Stimulated activated CD4-positive, alpha-beta T cell treated with anti-CD3 and anti-CD28 coated beads, Interleukin-1b, Interleukin-23, amount 100 ng/mL, for 1 hour (primary cell): ENCODE measurements at places on chromosomes 11 and 22.

GRCh38 chr11:100663583-100663982 is 23.5 kb upstream of the ARHGAP42 start:
- no peak for DNase-seq

DNA sequence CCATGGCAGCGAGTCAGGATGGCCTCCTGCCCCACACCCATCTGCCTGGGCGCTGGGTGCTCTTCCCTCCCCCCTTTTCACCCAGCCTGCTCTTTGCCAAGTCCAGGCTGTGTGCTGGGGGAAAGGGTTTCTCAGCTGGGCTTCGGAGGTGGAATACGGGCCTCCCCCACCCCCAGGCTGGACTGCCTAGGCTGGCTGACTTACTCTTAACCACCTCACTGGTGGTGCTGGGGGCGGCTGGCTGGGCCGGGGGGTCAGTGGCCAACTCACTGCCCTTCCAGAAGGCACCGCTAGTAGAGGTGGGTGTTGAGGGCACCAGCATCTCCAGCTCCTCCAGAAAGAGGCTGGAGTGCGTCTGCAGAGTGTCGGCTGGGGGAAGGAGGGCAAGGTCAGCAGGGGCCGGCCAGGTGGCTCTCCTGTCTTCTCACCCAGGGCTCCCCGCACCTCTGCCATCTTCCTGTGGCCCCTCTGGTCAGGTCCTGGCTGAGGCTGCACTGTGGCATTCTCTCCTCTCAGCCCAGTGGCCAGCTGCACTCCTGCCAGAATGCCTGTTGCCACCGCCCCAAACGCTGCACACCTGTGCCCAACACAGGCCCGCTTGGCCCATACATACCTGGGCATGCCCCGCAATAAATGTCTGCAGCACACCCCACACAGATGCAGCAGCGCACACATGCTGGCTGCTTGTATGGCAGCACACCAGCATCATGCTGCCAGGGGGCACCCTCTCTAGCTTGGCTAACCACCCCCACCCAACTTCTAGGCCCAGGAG is 9.7 kb downstream of the PITPNM1 start:
- no peak for DNase-seq

- DNase-seq = no peak
Measured at GRCh38 chr22:49737101-49737551, 90.5 kb downstream of the BRD1 start.

- no peak for DNase-seq
Measured at GRCh38 chr11:8289492-8289918, 25.8 kb upstream of the LMO1 start.

GRCh38 chr22:20775342-20775895 is 1.5 kb downstream of the SERPIND1 start:
- DNase-seq = no peak

DNA sequence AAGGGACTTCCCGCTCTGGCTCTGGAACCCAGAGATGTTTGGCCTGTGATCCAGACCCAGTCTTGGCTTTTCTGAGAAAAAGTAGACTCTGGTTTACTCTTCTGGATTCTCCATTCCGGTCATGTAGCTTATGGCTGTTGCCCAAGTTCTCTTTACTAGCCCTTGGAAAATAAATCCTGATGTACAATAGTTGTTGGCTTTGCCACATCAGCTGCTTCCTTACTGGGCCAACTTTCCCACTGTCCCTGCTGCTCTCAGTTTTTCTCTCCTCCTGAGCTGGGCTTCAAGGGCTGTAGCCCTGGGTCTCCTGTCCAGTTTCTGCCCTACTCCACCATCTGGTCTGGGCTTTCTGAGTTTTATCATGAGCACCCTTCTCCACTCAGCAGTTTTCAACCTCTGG is 12.5 kb downstream of the PATZ1 start:
- DNase-seq = no peak

- no peak for DNase-seq
Measured at GRCh38 chr11:7638710-7639642, 34.3 kb downstream of the CYB5R2 start.

GRCh38 chr11:131195661-131196517 is 174.5 kb upstream of the NTM start:
- DNase-seq = no peak

GRCh38 chr11:129969920-129970319 is 32.7 kb downstream of the PRDM10 start:
- DNase-seq = no peak

GRCh38 chr11:1471736-1472135 is 14.8 kb downstream of the MOB2 start:
- no peak for DNase-seq

GRCh38 chr11:13868710-13869397 is 93.7 kb upstream of the SPON1 start:
- DNase-seq = no peak

DNA sequence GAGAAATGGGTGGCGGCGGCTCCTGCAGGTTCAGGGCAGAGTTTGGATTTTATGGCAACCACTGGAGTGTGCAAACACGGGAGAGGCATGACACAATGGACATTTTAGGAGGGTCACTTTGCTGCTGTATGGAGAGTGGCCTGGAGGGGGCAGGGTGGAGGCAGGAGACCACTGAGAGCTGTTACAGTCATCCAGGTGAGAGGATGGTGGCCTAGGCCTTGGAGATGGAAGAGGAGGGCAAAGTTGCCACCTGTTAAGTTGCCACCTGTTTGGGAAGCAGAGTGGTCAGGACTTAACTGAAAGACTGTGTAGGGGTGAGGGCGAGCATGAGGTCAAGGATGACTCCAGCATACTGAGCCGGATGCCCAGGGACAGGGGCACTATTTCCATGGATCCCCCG is 2.3 kb upstream of the RAD9A start:
- no peak for DNase-seq

- DNase-seq = no peak
Measured at GRCh38 chr11:109512249-109512648, 90.3 kb downstream of the C11orf87 start.

DNA sequence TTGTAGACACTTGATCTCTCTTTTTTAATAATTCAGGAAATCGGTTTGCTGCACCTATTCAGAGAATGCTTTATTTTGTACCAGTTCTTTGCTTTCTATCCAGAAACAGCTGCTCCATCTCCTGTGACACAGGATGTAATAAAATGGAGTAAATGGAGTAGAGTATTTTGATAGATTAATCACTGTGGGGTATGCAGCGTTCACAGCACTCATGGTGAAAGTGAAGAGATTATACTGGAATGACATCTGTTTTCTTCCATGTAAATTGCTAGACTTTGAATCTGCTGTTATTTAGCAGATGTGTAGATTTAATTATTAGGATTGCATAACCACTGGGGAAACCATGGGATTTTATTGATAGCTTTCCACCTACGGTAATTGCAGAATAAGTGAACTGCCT is 227.3 kb upstream of the ARHGAP42 start:
- DNase-seq = no peak

DNA sequence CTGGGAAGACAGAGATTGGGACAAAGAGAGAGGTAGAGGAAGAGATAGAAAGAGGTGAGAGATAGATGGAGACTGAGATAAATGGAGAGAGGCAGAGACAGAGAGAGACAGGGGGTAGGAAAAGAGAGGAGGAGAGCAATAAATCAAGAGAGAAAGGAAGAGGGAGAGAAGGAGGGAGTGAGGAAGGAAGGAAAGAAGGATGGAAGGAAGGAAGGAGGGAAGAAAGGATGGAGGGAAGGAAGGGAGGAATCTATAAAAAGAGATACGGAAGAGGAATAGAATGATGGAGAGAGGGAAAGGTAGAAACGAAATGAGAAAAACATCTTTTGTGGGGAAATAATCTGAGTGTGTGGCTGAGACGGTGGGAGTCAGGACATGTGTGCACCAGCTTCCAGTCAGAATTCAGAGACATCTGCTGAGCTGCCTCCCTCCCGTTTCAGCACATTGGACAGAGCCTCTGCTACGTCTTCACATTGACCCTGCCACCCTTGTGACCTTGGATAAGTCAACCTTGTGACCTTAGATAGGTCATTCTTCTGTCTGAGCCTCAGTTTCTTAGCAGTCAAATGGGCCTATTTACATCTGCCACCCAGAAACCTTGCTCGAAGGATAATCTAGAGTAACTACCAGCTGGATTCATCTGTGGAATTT is 417.8 kb downstream of the MIAT start:
- DNase-seq = no peak

DNA sequence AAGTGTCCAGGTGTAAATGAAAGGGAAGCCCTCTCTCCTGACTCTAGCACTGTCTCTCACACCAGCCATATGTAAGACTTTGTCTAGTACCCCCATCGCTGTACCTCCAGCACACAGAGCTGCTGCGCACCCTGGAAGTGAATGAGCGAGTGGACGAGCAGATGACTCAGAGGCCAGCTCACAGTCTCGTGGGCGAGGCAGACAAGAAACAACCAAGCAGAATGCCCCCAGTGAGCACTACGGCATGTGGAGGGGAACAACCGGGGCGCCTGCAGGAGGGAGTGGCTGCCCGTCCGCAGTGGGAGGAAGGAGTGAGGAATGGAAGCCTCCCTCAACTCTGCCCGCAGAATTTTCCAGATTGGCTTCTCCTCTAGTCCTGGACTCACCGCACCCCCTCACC is 46.4 kb downstream of the MCM5 start:
- no peak for DNase-seq

DNA sequence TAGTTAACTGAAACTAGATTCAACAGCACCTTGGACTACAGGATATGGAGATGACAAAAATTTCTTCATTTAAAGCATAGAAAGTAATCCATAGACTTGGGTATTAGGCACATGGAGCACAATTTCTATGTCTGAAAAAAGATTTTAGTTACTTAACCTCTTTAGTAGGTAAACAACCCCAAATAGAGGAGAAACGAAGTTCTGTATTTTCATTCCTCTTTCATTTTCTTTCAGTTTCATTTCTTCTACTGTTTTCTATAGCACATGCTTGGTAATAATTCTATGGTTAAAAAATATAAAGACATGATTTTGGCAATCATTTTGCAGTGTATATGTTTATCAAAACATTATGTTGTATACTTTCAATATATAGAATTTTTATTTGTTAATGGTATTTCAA is 99.5 kb downstream of the CASP12 start:
- DNase-seq = no peak

- DNase-seq = no peak
Measured at GRCh38 chr11:26844963-26845362, 123.1 kb upstream of the SLC5A12 start.

- DNase-seq = no peak
Measured at GRCh38 chr11:61968758-61969390, 1.4 kb upstream of the FTH1 start.

DNA sequence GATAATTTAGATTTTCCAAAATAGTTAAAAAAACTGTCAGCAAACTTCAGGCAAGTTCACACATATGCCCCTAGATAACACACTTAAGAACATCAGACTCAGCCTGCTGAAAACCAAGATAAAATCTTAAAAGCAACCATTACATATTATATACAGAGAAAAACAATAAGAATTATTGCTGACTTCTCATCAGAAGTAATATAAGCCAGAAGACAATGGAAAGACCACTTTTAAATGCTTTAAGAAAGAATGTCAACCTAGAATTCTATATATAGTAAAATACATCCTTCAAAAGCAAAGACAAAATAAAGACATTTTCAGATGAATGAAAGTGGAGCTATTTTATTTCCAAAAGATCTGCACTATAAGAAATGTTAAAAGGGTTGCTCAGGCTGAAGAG is 37.8 kb upstream of the SC5D start:
- DNase-seq = no peak

DNA sequence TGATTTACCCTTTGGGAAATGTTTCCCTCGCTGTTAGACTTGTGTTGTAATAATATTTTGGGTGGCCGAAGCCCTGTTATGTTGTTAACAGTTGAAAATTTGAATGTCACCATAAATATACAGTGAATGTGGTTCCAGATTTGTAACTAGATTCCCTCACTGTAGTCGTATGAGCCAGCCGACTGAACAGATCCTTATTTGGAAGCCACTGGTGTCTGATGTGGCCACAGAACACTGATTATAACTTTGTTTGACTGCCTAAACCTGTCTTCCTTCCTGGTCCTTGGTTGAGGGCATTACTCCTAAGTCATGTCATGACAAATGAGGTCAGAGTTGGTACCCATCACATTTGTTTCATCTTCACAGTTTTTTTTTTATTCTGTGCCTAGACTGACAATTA is 45.4 kb downstream of the YAP1 start:
- DNase-seq = no peak

DNA sequence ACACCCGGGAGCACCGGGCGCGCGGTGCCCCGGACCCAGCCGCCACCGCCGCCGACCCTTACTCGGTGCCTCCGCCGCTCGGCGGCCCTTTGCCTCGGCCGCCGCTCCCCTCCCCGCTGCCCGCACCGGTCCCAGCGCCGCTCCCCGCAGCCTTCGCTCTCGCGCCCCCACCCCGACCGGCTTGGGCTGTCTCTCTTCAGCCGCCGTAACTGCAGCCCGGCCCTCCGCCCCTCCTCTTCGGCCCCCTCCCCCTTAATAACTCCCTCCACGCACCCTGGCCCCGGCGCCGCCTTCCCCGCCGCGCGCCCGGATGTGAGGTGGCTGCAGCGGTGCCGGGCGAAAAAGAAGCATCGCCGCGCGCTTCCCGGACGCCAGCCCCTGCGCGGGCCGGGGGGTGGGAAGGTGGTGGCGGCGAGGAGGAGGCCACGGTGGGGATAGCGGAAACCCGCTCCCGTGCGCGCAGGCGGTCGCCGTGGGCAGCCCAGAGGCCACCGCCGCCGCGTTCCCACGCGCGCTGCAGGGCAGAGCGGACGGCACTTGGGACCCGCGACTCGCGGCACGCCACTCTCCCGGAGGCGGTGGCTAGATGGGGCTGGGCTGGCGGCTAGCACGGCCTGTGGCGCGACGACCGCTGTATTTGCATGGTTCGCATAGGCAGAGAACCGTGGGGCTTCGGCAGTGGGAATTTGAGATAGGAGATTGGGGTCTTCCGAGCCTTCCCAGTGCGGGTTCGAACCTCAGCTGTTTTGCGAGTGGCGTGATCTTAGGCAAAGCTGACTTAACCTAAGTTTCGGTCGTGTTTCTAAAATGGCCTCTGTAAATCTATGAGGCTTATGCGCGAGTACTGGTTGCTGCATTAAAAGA is at the start of gene EIF4ENIF1:
EIF4ENIF1 (minus strand) TSS at position 211 of the 864 bp plus-strand sequence. CDS start 1,124 bp downstream, outside the sequence.
- peak; percentile 73 for DNase-seq

DNA sequence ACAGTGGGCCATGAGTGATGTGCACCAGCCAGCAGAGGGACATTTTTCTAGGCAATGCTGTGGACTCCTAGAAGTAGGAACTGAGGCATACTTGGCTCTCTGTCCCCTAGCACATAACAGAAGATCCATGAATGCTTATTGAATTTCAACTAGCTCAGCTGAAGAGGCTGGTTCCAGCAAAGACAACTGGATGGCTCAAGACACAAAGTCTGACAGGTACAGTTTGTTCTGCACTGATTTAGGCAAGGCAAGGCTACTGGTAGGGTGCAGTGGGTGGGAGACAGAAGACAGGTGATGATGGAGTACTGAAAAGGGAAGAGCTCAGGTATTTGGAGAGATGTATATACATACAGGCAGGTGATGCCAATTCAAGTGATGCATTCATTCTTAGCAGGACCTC is 72.4 kb upstream of the USP47 start:
- no peak for DNase-seq

DNA sequence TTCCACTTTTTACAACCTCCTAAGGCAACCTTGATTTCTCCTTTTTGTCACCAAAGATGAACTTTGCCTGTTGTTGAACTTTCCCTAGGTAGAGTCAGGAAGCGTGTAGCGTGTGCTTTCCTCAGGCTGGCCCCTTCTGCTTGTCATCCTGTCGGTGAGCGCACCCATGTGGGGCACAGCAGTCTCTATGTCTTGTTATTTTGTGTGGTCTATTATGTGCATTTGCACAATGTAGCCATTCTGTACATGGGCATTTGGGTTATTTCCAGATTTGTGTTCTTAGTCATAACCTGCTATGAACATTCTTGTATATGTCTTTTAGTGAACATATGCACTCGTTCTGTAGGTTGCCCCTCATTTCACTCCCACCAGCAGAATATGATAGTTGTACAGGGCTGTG is 34.9 kb downstream of the CABIN1 start:
- DNase-seq = no peak

- no peak for DNase-seq
Measured at GRCh38 chr22:19823191-19823901, 31.3 kb downstream of the GNB1L start.
